DMS153 (cell line): ENCODE measurements at places on chromosomes 16 and 17.

GRCh38 chr16:74700438-74701225 is at the start of gene MLKL:
MLKL (minus strand) TSS chr16:74700862; CDS start chr16:74695757, 5,105 bp downstream.
- peak; percentile 5 for DNase-seq

- DNase-seq, result no peak
Observed at GRCh38 chr17:76848670-76849069, 19.5 kb upstream of the MGAT5B start.

GRCh38 chr17:35404360-35404759 is 27.9 kb downstream of the SLFN12 start:
- DNase-seq, result no peak

- DNase-seq, result no peak
Observed at GRCh38 chr17:44942456-44942855, 5.1 kb downstream of the KIF18B start.

GRCh38 chr17:79821331-79822095 is 17.7 kb downstream of the CBX4 start:
- DNase-seq, result no peak

DNA sequence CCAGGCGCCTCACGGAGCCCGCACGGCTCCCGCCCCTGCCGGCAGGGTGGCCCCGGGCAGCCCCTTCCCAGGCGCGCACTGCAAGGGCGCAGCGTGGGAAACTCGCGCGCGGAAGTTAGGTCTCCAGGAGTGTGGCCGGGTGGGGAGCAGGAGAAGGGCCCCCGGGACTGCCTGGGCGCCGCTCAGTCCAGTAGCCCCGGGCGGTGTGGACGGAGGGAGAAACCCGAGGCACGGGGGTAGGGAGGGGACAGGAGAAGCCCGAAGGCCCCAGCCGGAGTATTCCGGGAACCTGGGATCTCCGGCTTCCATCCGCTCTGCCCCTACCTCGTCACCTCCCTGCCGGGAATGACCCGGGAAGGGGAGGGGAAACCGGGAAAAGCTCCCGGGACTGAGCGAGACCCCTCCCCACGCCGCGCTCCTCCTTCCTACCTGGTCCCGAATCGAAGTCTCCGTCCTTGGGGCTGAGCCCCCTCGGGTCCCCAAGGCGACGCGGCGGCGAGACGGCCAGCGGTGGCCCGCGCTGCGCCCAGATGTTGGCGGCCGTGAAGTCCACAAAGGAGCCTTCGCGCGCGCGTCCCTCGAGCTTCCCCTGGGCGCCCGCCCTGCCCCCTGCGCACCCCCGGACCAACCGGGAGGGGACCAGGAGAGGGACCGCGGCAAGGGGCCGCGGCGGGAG is 418 bp downstream of the SOCS3 start:
- DNase-seq, result no peak

- no peak for DNase-seq
Observed at GRCh38 chr16:88473666-88474534, 20.8 kb downstream of the ZFPM1 start.

DNA sequence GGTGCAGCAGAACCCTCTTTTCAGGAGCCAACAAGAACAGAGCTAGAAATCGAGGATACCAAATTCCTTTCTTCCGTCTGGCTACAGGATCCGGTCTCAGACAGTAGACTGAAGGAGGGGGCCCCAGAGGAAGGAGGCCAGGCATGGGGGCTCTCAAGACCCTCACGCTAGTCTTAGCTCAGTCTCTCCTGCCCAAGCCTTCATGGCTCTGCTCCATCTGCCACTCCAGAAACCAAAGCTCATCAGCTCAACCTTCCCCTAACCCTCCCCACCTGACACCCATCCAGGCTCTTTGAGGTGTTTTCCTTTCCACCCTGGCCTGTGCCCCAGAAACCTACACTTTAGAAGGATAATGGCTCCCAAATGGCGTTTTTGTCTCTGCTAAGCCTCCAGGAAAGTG is 6.2 kb upstream of the TMEM92 start:
- no peak for DNase-seq

- no peak for DNase-seq
Observed at GRCh38 chr16:28823291-28823872, 583 bp downstream of the ATXN2L start.
